ENCODE measurements at places on chromosomes 16 and 17. TPM values are rescaled to one million over a fixed set of nuclear protein-coding genes. Genes with fewer than 3 reads are reported as not detected.

Gene KRTAP9-8
- not detected for polyA plus RNA-seq

Gene LRRC59
- polyA plus RNA-seq, result 112 TPM

Gene CRHR1
- polyA plus RNA-seq, result not detected

Gene CCL7
- 44.9 TPM for polyA plus RNA-seq

Data from lung (tissue), 17 donors.